ENCODE measurements at places on chromosomes 3 and 15.

DNA sequence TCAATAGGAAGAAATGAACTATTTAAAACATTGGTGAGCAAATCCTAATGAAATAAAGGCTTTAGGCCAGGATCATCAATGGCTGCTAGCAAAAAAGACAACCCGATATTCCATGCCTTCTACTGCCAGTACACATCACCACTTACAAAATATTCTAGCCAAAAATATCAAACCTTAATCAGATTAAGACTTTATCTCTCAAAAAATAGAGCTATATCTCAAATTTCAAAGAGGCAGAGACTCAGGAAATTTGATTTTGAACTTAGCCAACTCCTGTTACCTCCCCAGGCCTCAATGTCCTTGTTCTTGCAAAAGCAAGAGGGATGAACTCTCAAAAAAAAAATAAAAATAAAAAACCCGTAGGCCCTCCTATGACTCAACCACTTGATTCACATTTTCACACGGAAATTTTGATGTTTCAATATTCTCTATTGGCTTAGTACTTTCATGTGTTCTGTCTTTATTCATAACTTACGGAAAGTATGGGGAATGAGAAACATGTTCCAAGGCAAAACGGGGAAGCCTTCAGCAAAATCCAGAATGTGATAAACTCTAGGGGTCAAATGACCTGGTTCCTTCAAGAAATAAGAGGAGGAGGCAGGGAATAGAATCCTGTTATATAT lies 273.3 kb upstream of the ZPLD1 start:
- no peak for DNase-seq

- DNase-seq, result no peak
These were observed 15.5 kb downstream of the PAQR9 start for GRCh38 chr3:142947799-142948575.

GRCh38 chr3:25023876-25024275 lies 404.2 kb upstream of the RARB start:
- DNase-seq, result no peak

DNA sequence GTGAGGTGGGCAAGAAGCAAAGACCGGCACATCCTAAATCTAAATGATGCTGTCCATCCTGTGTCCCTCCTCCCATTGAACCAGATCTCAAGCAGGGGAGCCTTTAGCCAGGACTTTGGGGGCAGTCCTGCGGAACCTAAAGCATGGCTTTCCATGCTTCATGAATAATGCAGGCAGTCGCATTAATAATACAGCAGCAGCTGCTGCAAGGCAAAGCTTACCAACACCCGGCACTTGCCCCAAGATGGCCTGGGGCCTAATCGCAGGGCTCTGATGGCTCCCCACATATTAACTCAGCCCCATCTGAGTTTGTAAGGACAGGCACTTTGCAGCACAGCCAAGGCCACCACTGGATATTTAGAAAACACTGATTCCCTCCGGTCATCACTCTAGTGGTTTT lies 114.4 kb downstream of the NTRK3 start:
- DNase-seq, result no peak

DNA sequence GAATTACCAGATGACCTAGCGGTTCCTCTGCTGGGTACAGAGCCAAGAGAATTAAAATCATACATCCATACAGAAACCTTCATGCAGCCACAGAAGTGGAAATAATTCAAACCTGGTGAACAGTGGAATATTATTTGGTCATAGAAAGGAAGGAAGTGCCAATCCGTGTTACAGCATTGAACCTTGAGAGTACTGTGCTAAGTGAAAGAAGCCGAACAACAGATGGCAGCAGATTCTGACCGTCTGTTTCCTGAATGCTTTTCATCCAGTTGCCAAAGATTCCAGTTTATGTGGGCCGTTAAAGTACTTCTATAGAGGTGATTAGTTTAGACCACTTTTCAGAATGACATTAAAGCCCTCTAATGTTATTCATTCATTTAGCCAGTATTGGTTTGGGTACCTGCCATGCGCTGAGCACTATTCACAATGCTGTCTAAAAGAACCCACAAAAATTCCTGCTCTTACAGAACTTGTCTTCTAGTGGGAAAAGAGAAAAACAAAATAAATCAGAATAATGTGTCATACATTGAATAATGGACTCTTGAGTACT lies 45.8 kb upstream of the SENP5 start:
- DNase-seq, result no peak

DNA sequence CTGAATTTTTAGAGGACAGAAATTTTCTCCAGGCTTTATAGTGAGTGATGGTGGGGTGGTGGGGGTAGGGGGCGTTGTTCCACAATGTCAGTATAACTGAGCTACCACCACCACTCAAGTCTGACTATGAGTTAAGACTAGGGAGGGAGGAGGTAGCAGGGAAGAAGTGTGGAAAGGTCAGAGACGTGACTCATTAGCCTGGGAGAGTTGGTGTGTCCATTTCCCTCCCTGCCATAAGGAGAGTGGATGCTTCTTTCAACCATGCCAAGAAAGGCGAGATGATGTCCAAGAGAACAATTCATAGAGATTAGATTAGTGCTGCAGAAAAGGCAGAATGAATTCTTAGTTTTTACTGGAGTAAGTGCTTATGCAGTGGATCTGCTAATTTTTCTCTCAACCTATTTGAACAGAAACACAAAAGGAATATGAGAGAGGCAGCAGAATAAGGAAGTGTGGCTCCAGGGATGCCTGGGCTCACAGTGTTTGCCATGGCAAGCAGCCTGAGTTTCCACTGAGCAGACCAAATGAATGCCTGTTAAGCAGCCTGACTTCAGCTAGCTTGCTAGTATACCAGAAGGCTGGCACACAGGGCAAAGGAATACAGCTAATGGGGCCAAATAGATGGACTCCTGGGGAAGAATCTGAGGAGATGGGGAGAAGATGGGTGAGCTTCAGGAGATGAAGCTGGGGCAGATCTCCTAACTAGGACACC lies 708.9 kb downstream of the NTRK3 start:
- peak; percentile 33 for DNase-seq

- DNase-seq, result no peak
These were observed 435.2 kb upstream of the GBE1 start for GRCh38 chr3:82196645-82197044.

Measured in DMS153 (cell line).